Coronary artery (tissue), 2 donors: ENCODE measurements at places on chromosomes 7 and 10.

DNA sequence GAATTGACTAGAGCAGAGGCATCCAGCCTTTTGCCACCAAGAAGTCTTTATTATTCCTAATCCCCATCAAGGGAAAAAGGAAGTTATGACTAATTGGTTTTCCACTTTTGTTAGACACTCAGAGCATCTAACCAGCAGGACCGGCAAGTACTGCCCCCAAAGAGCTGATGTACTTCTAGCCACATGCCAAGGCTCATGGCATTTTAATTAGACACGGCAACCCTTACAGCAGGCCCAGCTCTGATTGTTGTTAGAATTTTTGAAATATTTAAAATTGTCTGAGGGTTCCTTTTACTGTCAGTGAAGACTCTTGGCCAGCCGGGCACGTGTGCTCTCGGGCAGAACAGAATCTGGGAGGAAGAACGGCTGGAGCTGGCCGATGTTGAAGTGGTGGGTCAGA lies 114.8 kb downstream of the SPAG6 start:
- no peak for DNase-seq

DNA sequence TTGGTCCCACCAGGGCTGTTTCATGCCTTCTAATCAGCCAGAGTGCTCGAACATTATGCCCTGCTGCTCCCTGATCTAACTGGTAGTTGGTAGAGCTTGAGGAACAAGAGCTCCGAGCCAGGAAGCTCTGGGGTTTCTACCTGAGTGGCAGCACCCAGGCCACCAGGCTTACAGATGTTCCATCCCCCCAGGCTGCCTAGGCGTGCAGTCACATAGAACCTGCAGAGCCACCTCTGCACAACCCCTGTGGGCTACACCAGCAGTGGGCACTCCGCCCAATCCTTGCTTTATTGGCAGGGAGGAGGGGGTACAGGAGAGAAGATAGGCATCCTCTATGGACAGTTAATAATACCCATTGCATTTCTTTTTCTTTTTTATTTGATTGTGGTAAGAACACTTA lies 21.8 kb downstream of the MAP3K8 start:
- DNase-seq: no peak

DNA sequence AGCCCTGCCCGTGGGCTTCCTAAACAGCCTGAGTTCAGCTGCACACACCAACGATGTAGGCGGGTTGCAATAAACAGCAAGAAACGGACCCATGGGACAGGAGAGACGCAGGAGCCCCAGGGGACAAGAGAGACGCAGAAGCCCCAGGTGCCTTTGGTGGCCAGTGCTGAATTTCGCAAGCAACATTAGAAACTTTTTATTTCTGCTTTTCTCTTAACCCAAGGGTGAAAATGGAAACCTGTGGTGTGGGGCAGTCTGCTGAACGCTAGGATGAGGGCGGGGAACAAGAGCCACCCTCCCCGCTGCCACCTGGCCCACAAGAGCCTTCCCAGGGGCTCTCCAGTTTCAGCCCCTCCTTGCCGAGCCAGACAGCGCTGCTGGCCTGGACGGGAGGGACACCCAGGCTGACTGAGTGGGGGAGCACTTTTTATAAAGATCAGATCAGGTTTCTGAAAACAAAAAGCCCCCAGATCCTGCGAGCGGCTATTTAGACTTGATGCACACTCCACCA lies 20.0 kb upstream of the GPR146 start:
- no peak for DNase-seq

DNA sequence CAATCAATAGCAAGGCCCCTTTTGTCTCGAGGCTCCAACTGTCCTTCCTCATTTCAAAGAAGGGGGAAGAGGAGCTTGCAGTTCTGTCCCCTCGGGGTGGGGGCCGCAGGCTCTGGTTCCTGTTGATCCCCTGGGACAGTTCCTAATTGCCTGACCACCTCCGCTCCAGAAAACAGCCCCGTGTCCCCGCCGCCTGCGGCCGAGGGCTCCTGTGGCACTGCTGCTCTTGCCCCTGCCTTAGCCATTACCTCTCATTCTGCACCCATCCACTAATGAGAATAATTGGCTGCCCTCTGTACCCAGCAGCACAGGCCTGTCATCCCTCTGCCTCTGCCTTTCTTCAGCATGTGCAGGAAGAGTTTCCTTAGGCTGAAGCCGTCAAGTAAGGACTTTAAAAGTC lies 668.3 kb upstream of the FOXK1 start:
- DNase-seq: peak; percentile 40

DNA sequence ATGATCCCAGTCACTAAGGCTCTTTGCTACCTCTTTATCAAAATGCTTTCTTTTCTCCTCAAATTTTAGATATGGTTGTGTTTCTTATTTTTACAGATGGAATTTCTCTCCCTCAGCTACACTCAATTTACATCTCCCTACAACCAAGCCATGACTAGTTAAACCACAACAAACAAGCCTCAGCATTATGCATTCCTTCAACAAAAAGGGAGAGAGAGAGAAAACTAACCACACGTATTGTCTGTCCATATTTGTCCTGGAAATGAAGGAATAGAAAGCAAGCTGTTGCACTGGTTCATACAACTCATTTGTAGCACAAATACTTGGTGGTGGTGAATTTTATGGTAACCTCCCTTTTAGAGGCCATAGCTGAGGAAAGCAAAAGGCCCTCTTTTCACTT lies 286.4 kb downstream of the AHR start:
- no peak for DNase-seq

GRCh38 chr7:135843214-135843613 lies 94.6 kb upstream of the FAM180A start:
- DNase-seq: no peak
